ENCODE measurements at places on chromosomes 4 and X.

GRCh38 chr4:88017516-88018297 is 10.3 kb downstream of the PKD2 start:
- DNase-seq = no peak

DNA sequence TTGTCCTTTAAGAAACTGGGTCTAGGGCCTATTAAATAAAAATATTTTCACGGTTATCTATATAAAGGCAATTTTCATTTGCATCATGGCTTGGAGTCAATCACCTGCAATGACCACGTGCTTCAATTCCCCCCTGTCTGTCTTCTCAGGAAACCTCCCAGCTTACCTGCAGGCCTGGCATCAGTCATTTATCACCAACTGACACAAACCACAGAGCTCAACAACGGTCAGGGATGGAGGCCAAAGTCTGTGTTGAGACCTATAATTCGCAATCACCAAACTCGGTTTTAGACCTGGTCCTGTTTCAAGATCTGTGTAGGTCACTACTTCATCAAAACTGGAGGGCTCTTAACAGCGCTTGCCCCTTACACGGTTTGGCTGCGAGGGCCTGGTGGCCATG is 1.9 kb downstream of the SLC9A7 start:
- no peak for DNase-seq

DNA sequence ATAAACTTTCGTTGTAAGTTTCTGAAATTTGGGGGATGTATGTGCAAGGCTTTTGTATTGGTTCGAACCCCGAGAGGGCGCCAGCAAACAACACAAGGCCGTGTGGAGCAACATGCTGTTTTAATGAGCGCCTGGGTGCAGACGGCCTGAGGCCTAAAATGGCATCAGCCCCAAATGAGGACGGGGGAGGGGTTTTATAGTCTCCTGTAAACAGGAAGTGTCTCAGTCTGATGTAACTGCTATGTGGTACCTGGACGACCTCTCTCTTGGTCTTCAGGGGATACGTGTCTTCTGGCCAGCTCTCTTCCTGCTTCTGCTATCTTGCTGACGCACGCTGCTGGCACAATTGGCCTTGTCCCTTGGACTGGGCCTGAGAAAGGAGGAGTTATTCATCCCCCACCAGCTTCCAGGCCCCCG is 1348.0 kb downstream of the ADGRL3 start:
- DNase-seq = no peak

GRCh38 chr4:140626661-140627376 is 58.1 kb upstream of the UCP1 start:
- no peak for DNase-seq

DNA sequence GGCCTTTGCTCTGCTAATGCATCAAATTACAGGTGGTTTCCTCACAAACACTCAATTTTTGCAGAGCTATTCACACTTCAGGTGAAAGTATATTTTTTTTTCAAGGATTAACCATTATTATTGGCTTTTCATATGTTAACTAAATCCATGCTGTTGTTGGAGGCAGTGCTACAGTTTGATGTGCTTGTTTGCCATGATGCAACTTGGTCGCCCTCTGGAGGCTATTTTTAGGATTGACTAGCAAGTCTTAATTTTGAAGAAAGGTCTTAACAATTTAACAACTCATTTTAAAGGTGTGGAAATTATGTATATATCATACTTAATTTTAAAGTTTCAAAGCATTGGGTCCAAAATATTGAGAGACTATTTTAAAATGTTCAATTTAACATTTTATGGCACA is 168.8 kb upstream of the FAM47A start:
- no peak for DNase-seq

DNA sequence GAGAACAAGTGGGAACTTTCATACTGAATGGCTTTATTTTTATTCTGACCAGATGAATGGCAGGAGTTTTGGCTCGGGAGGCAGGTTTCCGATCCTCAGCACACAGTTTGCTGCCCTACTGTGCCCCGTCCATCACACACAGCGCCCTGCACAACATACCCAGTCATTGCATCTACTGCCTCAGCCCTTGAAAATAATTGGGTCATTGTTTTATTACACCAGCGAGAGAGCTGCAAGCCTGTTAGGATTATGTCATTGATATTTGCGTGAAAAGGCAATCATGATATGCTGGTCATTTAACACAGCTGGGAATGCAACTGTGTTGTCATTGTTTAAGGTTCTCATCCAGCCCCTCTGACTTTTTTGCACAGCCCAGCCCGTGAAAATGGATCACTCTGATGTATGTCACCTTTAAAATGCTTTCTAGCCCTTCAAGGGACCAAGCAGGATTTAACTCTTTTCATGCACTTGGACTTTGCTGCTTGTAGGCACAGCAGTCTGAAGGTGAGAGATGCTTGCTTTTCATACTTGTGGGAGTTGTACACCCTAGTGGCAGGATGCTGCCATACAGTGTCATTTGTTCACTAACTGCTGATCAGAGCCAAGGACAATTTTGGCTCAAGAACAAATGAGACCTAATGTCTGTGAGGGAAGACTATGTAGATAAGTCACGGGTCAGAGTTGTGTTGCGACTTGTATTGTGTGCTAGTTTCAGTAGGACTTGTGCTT is 62.3 kb downstream of the RTL9 start:
- DNase-seq = no peak

DNA sequence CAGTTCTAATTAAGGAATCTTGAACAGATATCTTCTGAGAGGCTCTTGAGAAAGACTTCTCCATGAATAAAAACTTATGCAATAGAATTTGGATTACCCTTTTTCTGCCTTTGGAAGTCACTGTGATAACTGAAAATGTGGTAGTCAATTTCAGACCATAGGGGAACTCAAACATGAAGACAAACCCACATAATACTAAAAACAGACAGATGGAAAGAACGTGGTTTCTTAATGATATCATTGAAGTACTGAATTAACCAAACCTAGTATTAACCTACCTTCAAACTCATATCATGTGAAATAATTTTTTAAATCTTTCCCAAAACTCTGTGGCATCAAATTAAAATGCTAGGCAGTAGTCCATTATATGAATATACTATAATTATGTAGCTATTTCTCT is 153.5 kb downstream of the CAMK2D start:
- no peak for DNase-seq

DNA sequence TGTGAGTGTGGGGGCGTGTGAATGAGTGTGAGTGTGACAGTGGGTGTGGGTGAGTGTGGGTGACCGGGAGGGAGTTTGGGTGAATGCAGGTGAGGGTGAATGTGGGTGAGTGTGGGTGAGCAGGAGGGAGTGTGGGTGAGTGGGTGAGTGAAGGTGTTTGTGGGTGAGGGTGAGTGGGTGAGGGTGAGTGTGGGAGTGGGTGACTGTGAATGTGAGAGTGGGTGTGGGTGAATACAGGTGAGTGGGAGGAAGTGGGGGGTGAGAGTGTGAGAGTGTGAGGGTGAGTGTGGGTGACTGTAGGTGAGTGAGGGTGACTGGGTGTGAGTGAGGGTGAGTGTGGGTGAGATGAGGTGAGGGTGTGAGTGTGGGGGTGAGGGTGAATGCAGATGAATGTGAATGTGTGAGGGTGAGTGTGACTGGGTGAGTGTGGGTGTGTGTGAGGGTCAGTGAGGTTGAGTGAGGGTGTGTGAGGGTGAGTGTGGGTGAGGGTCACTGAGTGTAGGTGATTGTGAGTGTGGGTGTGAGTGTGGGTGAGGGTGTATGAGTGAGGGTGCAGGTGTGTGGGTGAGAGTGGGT is 1677.3 kb upstream of the TENM3 start:
- DNase-seq = no peak

GRCh38 chrX:13369256-13370030 is 49.6 kb upstream of the ATXN3L start:
- no peak for DNase-seq

DNA sequence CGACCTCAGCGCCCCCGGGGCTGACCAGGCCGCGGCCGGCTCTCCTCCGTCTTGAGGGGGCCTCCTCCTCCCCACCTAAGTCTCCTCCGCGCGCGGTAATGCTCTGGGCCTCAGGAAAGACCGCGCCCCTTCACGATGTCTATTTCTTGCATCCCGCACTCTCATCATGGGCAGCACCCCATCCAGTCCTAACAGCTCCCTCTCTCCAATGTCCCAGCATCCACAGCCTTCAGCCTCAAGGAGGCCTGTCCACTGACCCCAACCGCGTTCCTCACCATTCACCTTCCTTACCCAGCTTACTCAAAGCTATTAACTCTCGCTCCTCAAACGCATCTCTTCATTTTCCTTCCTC is 77.5 kb downstream of the MAGED4 start:
- DNase-seq = no peak

GRCh38 chrX:790041-790506 is 159.5 kb downstream of the SHOX start:
- no peak for DNase-seq

GRCh38 chr4:63296773-63297172 is 1112.5 kb downstream of the TECRL start:
- DNase-seq = no peak

DNA sequence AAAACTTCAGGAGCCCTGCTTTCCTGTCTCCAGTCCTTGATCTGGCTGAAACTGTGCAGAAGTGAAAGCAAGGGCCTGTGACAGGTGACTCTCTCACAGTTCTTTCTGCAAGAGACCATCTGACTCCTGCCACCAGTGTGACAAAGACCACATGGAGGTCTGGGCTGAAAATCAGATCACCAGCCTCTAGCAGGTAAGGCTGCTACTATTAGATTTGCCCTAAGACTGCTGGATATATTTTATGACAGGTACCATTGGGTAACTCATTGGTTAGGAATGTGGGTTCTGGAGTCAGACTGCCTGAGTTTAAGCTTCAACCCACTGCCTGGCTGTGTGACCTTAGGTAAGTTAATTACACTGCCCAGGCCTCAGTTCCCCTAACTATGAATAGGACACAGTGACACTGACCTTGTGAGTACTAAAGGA is 163.3 kb upstream of the SLC7A11 start:
- DNase-seq = no peak

DNA sequence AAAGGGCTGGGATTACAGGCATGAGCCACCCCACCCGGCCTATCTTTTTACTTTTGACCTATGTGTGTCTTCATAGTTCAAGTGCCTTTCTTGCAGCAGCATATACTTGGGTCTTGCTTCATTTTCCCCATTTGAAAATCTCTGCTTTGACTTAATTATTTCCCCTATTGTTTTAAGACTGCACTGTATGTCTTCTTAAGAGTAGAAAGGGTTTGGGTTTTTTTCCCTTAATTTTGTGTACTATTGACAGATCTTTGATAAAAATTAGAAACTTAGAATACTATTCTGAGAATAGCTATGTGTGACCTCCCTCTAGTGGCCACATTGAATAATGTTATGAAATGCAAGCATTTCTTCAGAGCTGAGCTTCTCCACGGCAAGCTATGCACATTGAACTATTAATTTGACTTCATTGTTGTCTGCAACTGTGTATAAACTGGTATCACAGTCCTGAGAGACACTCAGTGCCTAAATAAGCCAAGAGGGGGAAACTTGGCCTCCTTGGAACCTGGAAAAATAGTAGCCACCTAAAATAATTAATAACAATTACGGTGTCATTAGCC is 8.7 kb upstream of the SLC25A4 start:
- no peak for DNase-seq

- no peak for DNase-seq
Observed at GRCh38 chr4:45119376-45119775, 393.0 kb upstream of the GNPDA2 start.

DNA sequence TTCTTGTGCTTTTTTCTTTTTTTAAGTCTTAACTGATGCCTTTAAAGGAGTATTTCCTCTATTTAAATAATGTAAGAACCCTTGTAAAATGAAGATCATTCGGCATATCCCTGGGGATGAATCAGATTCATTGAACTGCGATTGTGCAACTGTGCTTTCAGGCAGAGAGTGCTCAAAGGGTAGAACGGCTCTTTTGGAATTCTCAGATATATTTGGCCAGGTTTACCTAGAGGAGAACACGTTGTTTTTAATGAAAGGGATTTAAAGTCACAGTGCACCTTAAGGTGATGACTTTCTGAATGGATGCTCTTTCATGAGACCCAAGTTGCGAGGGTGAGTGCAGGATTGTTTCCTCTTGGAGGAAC is 51.6 kb upstream of the ELOVL6 start:
- no peak for DNase-seq

- no peak for DNase-seq
Observed at GRCh38 chr4:38226170-38226569, 266.0 kb downstream of the PTTG2 start.

GRCh38 chrX:13142891-13143290 is 98.5 kb upstream of the FAM9C start:
- DNase-seq = no peak

DNA sequence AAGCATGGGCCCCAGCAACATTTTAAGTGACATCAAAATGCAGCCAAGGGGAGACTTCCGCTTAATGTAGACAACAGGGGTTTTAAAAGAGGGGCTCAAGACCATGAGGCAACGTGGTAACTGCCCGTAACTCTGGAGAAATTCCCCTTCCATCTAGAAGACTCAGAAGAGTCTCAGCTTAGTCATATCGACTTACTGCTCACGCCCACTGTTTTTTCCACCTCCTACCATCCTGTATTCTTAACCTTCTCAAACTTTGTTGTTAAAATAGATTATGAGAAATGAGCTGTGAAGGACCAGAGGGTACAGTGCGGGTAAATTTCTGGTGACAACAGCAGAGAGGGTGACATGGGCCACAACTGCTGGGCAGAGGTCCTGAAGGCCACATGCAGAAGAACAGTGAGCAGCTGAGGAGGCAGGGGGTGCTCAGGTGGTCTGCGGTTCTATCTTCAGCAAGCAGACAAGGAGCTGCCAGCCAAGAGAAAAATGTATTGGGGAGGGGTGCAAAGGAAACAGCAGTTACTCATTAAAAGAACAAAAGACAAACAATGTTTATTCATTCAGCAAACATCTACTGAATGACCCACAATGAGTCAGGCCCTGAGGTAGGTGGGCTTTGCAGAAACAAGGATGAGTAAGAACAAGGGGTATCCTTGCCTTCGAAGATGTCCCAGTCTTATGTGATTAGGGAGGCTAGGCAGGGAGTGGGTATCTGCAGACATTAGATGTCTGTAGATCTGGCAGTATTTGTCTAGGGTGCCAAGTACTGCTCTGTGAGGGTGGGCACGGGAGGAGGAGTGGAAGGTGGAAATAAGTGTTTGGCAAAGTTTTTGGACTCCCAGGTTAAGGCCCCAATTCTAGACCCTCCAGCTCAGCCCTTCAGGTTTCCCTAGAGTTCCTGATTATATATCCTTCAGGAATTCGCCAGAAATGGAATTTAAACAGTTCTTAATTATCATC is 175.3 kb downstream of the TSPAN5 start:
- no peak for DNase-seq

GRCh38 chr4:38004887-38005286 is 44.7 kb downstream of the PTTG2 start:
- DNase-seq = no peak

DNA sequence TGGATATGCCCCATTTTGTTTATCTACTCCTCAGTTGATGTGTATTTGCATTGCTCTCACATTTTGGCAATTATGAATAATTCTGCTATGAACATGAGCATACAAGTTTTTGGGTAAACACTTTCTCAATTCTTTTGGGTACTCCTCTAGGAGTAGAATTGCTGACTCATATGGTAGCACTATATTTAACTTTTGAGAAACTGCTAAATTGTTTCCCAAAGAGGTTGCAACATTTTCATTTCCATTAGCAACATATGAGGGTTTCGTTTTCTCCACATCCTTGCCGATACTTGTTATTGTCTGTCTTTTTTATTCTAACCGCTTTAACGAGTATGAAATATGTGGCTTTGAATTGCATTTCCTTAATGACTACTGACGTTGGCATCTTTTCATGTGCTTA is 185.4 kb downstream of the TSPAN5 start:
- no peak for DNase-seq

Data from activated naive CD4-positive, alpha-beta T cell (primary cell).